ENCODE measurements at places on chromosomes 1 and 21.

GRCh38 chr1:101732261-101732660, 264.5 kb downstream of the OLFM3 start:
- DNase-seq: no peak

DNA sequence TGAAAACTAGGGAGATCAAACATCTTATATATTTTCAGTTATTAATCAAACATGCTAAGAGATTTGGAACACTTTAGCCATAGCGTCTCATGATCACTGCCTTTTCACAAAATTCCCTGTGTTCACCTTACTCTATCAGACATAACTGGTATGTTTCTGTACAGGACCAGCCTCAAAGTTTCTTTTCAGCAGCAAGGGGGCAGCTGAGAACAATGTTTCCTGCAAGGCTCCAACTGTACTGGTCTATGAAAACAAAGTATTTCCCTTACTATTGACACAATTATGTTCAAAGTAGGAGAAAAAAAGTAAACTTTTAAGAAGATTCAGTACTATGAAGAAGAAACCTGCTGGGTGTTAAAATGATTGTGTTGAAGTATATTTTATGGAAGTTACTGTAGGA, 98.5 kb downstream of the ATF6 start:
- DNase-seq: peak; percentile 56

GRCh38 chr1:151012684-151013471, 4.6 kb downstream of the PRUNE1 start:
- DNase-seq: no peak

- no peak for DNase-seq
Measured at GRCh38 chr1:199784138-199784895, 243.2 kb upstream of the NR5A2 start.

DNA sequence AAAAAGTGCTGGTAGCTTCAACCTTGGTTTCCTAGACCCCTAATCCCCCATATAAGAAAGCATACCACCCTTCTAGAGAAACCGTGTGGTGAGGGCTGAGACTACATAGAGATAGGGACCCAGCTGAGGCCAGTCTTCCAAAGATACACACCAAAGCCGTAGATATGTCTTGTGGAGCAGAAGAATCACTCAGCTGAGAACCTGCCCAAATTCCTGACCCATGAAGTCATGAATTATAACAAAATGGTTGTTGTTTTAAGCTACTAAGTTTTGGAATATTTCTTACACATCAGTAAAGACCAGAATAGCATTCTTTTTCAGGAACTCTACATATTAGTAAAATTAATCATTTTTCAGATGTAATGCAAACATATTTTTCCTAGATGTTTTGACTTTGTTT, 3.3 kb upstream of the SNRPE start:
- no peak for DNase-seq

GRCh38 chr1:147565189-147565980, 24.1 kb downstream of the BCL9 start:
- DNase-seq: no peak

DNA sequence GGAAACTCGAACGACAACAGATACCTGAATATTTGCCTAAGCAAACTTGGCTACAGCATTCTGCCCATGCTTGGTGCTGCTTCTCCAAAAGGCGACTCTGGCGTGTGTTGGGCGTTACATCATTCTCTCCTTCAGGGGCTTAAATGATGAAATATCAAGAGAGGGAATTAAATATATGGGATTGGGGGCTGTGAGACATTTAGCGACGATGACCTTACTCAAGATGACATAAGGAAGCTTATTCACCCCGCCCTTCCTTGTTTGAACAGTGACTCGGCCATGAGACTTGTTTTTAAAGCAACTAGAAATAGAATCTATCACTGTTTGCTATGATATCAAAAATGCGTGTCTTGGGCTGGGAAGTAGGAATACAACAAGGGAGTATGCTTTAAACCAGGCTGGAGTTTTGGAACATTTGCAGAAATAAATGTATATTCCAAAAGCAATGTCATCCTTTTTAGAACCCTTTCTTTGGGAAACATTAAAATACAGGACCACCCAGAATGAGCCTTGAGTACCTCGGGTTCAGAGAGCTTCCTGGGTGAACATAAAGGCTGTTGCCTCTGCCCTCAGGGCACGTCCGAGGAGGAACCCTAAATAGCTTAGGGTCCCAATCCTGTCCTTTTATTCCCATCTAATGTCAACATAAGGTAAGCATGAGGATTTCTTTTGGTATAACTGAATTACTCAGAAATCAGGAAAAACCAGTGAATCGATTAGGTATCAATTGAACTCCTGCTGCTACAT, 123.3 kb upstream of the SLC45A1 start:
- no peak for DNase-seq

DNA sequence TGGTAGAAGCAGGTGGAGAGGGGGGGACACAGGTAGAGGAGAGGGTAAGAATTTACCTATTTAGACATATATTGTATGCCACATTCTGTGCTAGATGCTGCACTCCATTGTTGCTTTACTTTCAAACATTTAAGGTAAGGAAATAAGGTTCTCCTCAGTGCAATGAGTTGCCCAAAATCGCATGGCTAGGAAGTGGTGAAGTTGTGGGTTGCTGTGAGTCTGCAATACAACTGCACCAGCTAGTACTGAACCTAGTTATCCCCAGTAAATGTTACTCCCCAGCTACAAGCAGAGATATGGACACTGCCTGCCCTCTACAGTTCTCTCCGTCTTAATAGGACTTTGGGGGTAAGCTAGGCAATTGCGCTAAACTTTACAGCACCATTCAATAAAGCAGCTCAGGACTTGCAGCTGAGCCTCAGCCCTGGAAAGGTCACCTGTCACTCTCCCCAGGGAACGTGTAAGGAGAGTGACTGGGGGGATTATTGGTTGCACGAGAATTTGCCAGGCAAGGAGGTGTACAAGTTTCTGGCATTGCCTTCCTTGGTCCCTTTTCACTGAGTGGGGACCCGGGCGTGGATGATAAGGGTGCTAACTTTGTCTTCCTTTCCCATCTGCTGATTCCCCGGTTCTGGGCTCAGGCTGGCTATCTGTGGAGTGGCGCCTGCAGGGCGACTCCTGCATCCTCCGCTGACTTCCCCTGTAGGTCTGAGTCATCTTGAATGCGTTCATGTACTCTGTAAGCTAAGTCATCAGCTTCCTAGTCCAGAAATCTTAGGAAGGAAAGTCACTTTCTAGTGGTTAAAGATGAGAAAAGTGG, 71.3 kb upstream of the CNTN2 start:
- no peak for DNase-seq

DNA sequence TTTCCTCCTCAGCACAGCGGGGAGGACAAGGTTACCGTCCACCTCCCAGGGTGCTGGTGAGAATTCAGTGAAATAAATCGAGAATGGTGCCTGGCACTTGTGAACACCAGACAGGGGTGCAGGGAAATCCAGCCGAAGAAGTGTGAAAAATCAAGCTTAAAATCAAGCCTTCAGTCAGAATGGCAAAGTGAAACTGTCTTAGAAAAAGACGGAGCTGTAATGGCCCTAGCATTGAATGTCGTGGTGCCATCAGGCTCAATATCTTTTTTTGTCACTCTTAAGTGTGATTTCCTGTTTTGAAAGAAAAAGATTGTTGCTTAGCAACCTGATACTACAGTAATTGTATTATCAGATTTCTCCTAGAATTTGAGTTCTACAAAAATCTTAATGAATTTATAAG, 22.1 kb downstream of the EDARADD start:
- no peak for DNase-seq

DNA sequence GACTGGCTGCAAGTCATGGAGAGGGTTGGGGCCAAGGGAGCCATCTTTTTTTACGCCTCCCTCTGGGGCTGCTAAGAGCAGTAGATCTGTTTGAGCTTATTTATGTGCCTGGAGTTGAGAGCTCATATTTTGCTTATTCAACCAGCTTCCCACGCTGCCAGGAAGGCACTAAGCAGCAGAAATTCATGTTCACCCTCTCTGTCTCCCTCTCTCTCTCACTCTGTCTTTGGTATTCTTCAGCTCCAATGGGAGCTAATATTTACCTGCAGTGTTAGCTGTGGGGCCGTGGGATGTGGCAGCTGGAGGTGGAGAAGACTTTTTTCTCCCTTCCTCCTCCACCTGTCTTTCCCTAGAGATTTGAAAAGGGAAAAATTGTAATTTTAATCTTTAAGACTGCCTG, 26.8 kb upstream of the CACNA1E start:
- DNase-seq: no peak

GRCh38 chr1:201302163-201303152, 19.2 kb downstream of the PKP1 start:
- no peak for DNase-seq

- no peak for DNase-seq
Measured at GRCh38 chr1:62050165-62050564, 144.5 kb upstream of the L1TD1 start.

GRCh38 chr1:169138866-169139670, 32.6 kb downstream of the ATP1B1 start:
- no peak for DNase-seq

- DNase-seq: no peak
Measured at GRCh38 chr1:234589854-234590620, 19.9 kb downstream of the IRF2BP2 start.

DNA sequence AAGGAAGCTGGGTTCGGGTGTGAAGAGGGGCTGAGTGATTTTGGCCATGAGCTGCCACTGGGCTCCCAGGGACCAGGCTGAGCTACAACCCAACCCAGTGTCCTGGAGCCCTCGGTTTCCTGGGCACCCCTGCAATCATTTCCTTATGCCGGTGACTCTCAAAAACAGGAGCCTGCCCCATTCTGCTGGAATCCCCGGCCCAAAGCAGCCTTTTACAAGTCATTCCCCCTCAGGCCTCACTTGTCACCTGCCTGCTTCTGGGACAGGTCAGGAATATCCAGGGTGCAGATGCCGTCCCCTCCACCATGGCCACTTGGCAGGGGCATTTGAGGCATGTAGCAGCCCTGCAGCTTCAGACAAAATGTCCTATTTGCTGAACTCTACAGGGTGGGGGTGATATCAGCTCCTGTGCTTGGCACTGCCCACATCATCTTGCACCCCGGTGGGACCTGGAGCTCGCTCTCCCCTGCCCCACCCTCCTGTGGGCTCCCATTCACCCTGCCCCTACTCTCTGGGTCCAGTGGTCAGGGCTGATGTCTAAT, 30.0 kb downstream of the CDK18 start:
- no peak for DNase-seq

GRCh38 chr1:116769561-116769977, 15.3 kb downstream of the CD2 start:
- DNase-seq: no peak

- no peak for DNase-seq
Measured at GRCh38 chr1:163876546-163876945, 554.8 kb downstream of the NUF2 start.

DNA sequence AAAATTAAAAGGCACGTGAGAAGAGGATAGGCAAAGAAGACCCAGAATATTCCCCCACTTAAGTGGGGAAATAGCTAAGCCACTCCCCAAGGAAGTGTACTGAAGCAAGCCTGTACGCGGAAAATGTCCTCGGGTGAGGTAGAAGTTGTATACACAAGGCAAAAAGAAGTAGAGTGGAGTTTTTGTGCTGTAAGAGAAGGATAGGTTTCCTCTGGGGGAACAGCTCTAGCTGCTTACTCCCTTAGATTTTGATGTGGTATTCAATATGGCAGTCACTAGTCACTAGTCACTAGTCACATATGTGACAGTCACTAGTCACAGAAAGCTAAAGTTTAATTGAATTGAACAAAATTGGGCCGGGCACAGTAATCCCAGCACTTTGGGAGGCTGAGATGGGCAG, 7.6 kb downstream of the TXNIP start:
- no peak for DNase-seq

DNA sequence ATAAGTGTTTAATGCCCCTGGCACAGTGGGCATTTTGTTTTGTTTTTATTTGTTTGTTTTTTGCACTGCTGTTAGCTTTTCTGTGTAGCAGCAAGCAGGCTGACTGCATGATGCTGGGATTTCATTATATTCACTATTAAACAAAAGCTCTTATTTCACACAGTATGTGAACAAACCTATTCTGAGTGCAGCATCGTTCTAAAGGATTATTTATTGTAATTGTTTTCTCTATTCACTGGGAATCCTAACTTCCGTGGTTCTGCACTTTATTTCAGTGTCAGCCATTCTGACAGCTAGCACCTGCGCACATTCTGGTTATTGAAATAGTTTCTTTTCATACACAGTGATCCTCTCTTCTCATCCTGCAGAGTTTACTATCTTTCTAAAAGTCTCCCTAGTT, 595.0 kb downstream of the NEGR1 start:
- no peak for DNase-seq

DNA sequence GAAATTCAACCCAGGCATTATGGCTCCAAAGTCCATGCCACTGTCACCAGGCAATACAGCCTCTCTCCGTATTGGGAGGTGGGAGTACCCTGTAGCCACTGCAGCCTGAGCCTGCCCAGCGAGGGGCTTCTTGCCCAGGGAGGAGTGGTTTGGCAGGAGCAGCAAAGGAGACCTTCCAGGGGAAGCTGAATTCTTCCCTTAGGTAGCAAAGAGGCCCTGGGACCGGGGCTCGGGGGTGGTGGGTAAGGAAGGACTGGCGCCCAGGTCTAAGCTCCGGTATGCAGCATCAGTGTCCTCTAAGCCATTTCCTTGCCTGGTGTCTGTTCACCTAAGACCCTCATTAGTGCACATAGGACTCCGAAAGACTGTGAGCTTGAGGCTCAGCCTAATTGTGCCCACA, 17.0 kb downstream of the TNNT2 start:
- DNase-seq: no peak

GRCh38 chr1:175448467-175448866, 255.9 kb upstream of the KIAA0040 start:
- no peak for DNase-seq

GRCh38 chr1:64683419-64683818, 61.5 kb upstream of the RAVER2 start:
- no peak for DNase-seq

GRCh38 chr1:17991996-17992395, 115.6 kb upstream of the IGSF21 start:
- no peak for DNase-seq

DNA sequence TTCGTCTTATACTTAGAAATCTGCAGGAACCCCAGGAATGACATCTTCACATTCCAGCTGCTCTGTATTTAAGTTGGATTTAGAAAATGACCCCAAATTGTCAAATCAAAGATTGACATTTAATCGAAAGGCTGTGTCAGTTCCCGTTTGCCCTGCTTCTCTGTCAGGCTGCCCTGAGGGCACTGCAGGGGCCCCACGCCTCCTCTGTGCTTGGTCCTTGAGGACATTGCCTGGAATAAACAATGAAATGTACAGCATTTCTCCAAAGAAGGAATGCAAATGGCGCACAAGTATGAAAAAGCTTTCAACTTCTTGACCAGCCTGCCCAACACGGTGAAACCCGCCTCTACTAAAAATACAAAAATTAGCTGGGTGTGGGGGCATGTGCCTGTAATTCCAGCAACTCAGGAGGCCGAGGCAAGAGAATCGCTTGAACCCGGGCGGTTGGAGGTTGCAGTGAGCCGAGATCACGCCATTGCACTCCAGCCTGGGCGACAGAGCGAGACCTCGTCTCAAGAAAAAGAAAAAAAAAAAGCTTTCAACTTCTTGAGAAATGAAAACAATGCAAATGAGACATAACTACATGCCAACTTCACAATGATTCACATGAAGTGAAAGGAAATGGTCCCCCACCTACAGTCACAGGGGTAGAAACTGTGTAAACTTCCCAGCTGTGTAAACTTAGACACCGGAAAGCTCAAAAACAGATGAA, 3.0 kb downstream of the TMPRSS3 start:
- no peak for DNase-seq
